ENCODE measurements at places on chromosomes 13 and 19.

GRCh38 chr19:42126574-42126973, 5.7 kb downstream of the POU2F2 start:
- no peak for DNase-seq

DNA sequence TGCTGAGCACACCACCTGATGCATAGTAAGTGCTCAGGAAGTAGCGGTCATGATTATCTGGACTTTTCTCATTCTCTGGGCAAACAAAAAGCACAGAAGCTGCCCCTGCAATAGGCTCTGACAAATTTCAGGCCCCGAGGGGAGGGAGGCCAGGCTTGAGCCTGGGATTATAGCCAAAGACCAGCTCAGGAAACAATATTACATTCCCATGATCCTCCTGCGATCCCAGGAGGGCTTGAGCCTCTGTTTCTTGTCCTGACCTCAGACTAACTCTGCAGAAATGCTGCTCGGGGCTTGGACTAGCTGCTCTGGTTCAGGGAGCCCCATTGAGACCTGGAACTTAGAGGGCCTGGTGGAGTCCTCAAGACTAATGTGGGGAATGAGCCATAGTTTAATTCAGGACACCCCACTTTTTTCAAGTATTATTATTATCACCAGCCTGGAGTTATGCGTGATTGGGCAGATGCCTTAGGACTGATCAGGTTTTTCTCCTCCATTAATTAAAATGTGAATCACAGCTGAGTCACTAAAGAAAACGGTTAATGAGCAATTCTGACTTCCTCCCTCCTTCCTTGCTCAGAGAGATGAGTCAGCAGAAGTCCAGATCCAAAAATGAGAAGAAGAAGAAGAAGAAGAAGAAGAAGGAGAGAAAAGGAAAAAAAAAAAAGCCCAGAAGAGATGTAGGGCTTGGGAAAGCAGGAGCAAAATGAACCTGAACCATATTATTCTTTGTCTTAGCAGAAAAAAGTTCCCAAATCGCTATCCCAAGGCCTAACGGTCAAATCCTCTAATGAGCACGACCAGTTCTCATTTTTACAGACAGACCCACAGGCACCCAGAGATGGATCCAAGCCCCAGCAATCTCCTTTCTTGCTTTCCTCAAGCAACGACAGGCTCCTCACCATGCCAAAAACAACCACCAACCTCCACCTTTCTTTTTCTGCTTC, 107.2 kb downstream of the CACNA1A start:
- DNase-seq = no peak

DNA sequence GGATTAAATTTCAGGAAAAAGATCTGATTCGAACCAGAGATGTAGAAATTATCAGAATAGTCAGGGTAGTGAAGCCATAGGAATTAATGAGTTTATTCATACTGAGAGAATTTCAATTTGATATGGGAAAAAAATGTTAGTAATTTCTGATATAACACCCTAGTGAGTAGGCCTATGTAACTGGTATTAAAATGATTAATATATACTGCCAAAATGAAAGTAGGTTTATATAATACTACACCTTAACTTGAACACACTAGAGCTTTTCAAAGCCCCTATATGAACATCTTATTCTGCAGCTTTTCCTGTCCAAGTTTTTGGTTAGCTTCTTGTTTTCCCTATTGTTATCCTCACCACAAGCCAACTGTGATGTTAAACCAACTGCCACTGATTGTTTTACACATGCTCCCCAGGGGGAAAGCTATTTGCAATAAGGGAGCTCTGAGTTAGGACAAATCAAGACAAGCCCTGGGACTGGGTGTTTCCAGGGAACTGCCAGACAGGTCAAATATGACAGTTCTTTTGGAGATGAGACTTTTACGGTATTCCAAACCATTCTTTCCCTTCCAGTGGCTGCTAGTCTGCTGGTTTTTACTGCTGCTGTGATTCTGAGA, 45.3 kb downstream of the FNDC3A start:
- DNase-seq = no peak

DNA sequence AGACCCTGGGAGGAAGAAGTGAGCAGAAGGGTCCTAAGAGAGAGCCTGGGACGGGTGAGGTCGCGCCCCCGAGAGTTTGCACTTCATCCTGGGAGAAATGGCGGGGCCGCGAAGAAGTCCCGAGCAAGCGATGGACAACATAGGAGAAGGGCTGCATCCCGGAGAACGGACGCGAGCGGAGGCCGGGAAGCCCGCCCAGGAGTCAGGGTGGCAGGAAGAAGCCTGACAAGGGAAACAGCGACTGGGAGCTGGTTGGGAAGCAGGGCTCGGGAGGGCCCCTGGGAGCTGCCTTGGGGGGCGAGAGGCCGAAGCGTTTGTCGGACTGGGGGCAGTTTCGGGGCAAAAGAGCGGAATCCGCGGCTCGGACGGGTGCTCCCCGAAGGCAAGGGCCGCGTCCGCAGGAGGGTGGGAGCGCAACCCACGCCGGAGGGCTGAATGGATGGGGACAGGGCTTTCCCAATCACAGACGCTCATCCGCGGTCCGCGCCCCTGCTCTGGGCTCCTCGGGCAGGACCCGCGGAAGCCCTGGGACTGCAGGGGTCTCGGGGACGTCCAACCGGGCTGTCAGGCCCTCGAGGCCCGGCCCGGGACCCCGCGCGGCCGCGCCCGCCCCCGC, 469 bp downstream of the ABHD17A start:
- no peak for DNase-seq

DNA sequence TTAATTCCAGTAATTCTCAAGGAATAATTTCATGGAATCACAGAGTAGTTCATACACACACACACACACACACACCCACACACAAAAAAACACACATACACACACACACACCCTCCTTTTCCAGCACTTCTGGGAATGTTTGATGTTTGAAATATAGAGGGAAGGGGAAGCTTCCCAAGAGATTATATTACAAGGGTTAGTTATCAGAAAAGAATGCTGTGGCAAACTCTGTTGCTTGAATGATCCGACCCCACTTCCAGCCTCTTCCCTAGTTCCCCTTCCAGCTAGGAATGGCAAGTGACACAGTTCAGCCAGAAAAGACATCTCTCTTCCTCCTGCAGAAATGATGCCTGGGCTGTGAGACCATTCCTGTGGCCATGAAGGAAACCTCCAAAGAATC, 49.9 kb downstream of the KCTD12 start:
- no peak for DNase-seq

- no peak for DNase-seq
Measured at GRCh38 chr19:4388337-4389063, 11.8 kb downstream of the SH3GL1 start.

DNA sequence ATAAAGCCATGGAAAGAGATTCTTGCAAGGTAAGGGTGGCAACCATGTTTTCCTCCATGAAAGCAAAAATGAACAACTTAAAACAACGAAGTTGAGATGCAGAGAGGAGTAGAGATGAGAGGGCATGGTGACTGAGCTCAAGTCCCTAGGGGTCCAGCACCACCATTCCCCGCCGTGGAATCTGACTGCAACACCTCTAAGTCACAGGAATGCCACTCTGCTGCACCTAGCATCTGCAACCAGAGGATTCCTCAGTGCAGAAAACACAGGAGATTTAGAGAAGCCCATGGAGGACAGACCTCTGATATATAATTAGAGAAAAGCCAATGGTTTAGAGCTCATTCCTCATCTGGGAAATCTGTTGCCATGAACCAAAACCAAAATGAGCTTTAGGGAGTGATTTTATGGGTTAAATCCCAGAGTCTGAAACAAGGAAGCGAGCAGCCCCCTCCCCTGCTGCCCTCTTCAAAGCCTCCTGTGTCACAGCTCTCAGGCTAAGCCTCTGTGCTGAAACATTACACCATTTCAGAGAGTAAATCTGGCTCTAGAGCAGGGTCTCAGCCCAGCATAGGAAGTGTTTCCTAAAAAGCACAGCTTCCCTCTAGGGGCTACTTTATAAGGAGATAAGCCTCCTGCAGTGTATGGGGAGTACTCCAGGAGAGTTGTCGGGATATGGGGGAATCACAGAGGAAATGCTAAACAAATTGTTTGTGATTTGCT, 1043.6 kb downstream of the UQCRFS1 start:
- no peak for DNase-seq

GRCh38 chr19:6736169-6736916, 1.0 kb downstream of the GPR108 start:
- DNase-seq = peak; percentile 70

- DNase-seq = no peak
Measured at GRCh38 chr13:33158816-33159215, 126.7 kb downstream of the STARD13 start.

DNA sequence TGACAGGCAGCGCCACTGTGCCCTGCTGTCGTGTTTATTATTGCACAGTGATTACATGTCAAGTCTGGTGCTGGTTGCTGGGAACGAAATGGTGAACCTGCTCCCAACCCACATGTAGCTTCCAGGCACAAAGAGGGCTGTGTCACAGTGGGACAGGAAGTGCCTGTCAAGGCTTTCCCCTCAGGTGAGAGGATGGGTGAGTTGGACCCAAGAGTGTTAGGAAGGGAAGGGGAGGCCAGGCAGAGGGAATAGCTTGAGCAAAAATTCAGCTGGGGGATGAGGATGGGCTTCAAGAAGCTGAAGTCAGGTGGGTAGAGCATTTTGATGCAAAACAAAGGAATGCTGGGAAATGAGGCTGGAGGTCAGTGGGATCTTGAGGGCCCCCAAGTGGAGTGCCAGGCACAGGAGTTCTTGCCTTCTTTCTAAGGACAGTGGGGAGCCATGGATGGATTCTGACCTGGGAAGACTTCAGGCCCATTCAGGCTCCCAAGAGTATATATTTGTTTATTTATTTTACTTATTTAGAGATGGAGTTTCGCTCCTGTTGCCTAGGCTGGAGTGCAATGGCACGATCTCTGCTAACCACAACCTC, 8.5 kb upstream of the QTRT1 start:
- DNase-seq = no peak

GRCh38 chr13:106649495-106649894, 81.6 kb upstream of the ARGLU1 start:
- no peak for DNase-seq

DNA sequence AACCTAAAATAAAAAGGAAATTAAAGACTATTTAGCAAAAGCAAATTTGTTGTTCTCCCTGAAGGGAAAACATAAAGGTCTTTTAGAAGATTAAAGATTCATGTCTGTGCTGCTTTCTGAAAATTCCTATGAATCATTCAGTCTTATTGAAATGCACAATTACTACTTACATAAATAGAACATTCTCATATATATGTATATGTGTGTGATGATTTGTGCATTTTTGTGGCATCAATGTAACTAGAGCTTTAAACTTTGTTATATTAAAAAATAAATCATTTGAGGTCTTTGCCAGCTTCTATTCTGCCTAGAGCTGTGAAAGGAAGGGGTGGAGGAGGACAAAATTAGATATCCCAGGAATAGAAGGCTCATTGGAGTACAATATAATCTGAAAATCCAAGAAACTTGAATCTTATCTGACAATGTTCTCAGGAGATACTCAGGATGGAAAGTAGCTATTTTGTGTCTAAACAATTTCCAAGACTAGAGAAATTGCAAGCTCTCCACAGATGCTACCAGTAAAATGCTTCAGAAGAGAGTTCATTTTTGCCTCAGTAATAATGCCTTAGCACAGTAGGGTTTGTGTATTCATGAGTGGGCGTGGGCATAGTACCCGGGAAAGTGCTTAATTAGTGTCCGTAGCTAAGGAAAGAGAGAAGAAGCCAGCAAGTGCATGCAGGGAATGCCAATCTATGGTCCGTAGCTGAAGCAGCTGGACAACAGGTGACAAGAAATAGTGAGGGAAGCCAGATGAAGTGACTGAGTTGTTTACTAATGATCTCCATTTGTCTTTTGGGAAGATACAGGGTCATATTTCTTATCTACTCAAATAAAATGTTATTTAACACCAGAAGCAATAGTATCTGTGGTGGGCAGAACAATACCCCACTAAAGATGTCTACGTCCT, 395.5 kb upstream of the NBEA start:
- DNase-seq = no peak

DNA sequence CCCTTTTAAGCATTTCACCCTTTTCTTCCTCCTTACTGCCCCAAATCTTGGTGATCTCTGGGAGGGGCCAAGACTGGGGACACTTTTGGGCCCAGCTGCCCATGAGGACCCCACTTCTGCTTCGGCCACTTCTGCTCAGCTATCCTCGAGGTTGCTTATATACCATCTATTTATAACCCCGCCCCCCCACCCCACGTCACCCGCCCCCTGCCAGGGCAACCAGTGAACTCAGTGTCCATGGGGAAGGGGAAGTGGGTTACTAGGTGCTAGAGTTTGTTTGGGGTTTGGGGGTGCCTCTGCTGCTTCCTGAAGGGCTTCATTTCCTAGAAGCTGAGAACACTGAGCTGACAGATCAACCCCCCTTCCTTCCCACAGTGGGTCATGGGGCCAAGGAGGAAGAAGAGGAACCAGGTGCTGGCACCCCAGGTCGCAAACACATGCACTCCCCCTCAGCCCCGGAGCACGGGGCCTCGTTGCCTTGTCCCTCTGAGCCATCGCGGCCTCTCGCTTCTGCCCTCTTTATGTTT, 6.1 kb upstream of the ADGRE5 start:
- DNase-seq = peak; percentile 75

DNA sequence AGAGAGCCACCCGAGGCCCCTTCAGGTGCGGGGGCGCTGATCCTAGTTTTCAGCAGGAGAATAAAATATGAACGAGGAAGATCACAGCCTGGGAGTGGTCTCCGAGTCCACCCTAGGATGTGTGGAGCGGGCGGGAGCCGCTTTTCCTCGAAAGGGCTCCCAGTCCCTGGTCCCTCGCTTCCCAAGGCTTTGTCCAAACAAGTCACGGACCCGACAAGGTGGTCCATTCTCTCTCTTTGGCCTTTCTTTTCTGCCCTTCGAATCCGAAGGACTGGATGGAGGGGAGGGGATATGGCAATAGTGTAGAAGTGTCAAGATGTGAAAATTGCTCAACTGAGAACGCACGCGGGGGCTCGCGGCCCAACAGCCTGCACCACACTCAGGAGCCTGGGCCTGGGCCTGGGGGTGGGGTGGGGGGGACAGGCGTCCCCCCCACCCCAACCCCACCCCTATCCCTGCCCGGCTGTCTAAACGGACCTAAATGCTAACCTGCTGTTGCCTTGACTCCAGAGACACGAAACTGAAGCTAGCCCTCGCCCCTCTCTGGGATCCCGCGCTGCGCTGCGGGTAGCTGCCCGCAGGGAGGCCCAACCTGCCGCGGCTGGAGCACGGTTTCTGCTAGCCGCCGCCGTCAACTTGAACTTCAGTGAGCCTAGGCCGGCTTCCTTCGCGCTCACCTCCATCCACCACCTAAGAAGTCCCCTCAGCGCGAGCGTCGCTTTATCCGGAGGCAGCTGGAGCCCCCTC, 7.1 kb downstream of the ZIC2 start:
- DNase-seq = no peak

- DNase-seq = no peak
Measured at GRCh38 chr19:10812902-10813404, 23.1 kb downstream of the TMED1 start.

Data from CD4-positive, alpha-beta T cell treated with Interleukin-6 for 4 hours (primary cell).